ENCODE measurements at places on chromosomes 1 and 21.
A peak's percentile ranks its signal among the peaks of the same experiment; 100 is the strongest.

- DNase-seq = peak; percentile 39
Measured at GRCh38 chr1:156750191-156750672, 1.2 kb downstream of the HDGF start.

- peak; percentile 37 for DNase-seq
Measured at GRCh38 chr1:169574336-169574735, 11.9 kb downstream of the F5 start.

- DNase-seq = peak; percentile 46
Measured at GRCh38 chr1:28592321-28593071, 431 bp downstream of the RAB42 start.

DNA sequence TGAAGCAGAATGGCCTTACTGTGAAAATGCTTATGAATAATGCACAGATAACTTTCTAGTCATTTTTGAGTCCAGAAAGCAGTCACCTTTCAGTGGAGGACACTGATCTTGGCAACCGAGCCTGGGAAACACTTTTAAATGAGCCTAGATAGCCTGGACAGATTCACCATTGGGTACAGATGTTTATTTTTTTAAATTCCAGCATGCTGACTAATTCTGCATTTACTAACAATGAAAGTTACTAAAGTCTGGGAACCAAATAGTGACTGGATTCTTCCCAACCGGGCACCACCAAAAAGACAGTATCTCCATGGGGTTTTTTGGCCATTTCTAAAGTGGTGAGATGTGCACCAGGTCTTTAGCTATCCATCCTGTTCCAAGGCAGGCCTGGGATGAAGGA is 3.3 kb upstream of the FMOD start:
- DNase-seq = no peak

- no peak for DNase-seq
Measured at GRCh38 chr1:97619706-97620105, 301.1 kb downstream of the DPYD start.

DNA sequence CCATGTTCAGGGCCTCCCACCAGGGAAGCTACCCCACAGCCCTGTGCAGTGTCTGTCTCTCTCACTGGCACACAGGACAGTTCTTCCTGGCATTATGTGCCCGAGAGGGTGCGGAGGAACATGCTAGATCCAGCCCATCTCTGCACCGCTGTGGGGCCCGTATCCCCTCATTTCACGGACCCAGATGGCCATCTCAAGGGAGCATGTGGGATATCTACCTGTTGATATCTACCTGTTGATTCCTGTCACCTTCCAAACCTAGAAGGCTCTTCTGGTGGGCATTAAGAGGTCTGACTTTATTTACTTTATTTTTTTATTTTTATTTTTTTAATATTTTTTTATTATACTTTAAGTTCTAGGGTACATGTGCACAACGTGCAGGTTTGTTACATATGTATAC is 11.7 kb downstream of the PIK3CD start:
- DNase-seq = no peak

DNA sequence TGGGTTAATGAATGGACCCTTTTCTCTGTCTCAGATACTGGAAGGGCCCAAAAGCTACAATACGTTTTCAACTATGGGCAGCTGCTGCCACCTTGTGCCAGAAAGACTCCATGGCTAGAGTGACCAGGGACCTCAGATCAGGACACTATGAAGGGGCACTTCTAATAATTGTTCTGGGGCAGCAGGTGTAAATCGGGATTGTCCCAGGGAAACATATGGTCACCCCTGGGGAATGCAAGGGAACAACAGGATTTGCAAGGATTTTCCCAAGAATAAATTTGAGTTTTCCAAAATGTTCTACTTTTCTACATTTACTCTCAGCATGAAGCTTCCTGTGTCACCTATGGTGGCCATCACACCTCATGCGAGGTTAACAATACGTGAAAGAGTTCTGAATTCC is 12.0 kb upstream of the FCAMR start:
- DNase-seq = peak; percentile 57

Data from Right ventricle myocardium superior (tissue), 1 donor.